Frontal cortex (tissue), 4 donors: ENCODE measurements at places on chromosomes 6 and 20. TPM values are rescaled to one million over a fixed set of nuclear protein-coding genes. Genes with fewer than 3 reads are reported as not detected.

The RPS6KA2 gene
- 24.9 TPM for total RNA-seq

DNA sequence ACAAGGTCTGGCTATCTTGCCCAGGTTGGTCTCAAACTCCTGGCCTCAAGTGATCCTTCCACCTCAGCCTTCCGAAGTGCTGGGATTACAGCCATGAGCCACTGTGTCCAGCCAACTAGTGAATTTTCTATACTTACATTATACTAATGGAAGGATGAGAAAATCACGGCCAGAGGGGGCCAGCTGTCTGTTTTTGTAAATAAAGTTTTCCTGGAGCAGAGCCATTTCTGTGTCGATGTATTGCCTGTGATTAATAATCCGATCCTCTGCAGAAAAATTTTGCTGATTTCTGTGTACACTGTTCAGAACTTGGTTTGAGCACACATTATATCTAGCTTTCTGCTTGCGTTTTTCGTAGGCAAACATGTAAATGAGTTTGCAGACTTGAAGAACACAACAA is 28.8 kb downstream of the PTPRT start:
- DNase-seq = no peak

The PNPLA1 gene
- total RNA-seq = not detected

DNA sequence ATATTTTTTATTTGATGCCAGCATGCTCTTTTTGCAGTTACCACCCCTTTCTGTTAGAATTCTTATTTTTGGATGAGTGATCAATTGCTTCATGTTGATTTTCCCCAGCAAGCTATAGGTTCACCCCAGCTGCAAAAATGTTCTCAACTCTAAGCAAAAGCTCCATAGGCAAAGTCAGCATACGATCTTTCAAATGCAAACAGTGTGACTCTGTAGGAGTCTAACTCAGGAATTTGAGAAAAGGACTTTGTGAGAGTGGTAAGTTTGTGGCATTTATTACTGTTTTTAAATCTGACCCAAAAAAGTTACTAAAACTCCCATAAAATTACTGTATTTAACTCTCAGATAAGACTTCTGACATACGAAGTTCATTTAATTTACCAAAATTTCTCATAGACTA is 134.9 kb upstream of the HSF2 start:
- no peak for DNase-seq

DNA sequence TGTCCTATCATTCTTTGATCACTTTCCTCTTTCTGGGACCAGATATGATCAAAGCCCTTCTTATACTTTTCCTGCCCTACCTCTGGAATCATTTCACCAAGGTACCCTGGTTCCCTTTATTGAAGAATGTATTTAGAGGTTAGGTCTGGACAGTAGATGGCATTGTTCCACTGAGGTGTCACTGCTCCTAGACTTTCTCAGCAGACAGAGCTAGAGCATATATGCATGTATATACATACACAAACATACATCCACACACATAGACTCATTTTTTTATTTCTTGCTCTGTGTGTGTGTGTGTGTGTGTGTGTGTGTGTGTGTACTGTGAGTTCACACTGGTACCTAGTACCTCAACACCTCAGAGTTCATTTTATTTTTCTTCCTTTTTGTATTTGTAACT is 40.9 kb downstream of the PTPRA start:
- no peak for DNase-seq
